ENCODE measurements at places on chromosomes 3 and 15.

DNA sequence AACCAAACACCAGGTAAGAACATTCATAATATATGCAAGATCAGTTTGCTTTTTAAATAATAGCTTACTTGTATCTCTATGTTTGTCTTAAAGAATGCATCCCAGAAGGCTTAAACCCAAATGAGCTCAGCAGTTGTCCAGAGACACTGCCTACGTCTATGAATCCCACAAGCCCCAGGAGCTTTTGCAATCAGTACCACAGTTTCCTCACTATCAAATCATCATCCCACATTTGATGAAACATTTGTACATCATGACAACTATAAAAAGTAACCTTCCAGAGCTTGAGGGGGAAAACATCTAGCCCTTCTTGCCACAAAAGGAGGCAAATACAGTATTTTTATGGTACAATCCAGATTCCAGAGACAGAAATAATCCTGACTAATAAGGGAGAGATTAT lies 63.7 kb downstream of the ATP8B4 start:
- no peak for DNase-seq

DNA sequence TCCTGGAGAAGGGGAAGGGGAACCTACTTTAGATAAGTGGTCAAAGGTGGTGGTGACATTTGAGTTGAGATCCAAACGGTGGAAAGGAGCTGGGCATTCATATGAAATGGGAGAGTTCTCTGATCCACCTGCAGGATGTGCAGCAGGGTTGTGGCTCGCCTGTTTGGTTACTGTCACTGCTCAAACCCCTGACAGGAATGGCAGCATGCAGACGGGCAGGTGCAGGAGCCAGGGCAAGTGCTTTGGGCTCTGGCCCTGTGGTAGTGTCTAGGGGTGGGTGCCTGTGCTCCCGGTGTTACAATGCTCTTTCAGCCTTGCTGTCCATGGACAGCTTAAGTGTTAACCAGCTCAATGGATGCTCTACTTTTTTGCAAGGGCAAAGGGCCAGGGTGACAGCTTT lies 18.5 kb downstream of the PAQR9 start:
- DNase-seq, result no peak

DNA sequence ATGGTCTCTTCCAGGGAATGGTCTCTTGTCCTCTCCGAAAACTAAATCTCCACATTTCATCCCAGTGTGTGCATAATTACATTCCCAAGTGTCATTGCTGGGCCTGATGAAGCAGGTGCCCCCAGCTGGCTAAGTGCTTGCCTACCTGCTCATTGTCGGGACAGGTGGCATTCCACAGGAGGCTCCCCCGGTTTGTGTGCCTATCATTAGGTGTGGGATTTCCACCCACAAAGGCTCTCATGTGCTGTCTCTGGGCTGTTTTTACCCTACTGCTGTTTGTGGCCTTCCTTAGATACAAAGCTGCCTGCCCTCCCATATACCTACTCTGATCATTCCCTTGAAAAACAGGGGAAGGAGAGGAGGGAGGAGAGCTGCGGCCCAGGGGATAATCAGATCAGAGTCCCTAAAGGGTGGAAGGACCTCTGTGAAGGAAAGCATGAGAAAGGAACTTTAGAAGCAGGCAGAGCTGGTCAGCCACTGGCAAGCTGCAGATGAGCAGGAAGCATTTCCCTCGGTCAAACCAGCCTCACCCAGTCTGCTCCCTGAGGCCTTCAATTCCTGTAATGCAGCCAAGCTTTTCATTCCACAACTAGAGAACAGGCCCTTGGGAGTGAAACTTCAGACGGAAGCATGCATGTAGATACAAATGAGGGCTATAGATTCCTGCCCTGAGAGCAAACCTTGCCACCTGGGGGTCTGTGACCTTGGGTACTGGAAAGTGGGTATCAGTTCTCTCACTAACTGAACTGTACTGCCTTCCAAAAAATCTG lies 60.7 kb upstream of the HEG1 start:
- peak; percentile 62 for DNase-seq

DNA sequence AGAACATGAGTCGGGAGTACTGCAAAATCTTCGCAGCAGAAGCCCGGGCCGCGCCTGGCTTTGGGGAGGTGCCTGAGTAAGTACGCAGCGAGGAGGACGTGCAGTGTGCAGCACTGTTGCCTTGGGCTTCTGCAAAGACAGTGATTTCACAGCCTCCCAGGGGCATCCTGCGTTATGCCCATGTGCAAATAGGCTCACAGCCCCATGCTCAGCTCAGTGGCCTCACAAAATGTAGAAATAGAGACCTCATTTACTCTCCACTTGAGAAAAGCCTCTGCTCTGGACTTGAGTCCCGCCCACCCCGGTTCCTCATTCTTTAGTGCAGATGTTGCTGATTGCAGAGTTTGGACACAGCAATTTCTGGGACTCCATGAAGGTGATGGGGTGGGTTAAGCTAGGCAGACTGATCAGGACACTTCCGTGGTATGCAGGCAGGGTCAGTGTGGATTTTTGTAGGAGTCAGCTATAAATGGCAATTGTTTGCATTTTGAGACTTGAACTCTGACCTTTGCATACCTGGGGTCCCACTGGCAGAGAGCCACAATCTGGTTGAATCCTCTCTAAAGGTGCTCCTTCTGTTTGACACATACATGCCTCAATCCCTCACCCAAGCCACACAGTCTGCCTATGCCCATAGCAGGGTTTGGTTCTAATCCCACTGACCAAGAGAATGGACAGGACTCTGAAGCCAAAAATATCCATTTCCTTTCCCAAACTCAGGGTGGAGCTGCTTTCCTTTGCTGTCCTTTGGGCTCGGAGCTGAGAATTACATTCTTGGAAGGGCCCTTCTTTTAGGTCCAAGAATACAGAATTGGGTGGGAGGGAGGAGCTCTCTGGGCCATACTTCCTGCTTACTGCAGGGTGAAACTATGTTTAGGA lies 20.7 kb upstream of the SLC28A1 start:
- no peak for DNase-seq

DNA sequence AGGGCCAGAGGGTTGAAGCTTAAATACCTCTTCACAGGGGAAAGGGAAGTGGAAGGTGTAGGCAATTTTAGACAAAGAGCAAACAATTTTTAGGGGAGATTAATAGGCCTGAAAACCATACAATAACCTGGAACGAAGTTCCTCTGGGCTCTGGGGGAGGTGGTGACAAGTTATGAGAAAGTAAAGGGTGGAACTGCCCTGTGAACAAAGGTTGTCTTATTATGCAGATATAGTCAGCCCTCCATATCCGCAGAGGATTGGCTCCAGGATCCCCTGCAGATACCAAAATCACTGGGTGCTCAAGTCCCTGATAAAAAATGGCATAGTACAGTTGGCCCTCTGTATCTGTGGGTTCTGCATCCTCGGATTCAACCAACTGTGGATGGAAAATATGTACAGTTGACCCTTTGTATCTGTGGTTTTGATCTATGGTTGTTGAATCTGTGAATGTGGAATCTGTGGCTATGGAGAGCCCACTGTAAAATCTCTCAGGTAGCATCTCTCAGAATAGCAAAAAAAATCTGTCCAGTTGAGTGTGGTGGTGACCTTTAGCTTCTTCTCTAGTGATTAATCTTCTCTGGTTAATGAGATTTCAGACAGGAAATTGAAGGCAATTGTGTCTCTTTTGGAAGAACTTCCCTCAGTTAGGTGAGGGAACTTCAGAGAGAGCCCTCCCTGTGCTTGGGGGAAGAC lies 40.2 kb downstream of the CLEC3B start:
- DNase-seq, result no peak

DNA sequence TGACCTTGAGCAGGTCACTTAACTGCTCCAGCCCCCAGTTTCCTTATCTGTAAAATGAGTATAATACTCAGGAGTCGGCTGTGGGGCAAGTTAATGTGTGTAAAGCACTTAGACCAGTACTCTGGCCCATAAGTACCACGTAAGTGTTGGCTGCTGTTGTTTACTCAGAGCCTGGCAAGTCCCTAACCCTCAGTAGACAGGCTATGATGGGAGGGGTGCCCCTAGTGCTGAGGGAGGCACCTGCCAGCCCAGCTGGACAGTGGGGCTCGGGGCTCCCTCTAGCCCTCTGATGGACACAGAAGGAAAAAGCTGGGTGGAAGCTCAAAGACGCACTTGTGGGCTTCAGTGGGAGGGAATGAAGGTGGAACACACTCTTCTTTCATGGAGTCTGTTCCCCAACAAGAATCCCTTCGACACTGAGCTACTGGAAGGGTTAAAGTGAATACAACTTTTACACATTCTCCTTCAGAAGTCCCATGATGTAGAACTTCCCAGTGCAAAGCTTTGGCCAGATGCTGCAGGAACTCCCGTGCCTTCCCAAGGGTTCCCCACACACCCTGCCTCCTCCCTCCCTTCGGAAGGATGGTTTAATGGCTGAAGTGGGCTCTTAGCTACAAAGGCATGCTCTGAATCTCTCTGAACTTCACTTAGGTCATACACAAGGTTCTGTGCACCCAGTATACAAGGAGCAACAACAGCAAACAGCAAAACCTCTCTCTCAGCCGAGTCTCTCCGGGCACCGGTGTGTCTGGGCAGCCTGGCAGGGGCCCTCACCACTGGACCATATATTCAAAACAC lies 25.4 kb downstream of the TMEM44 start:
- DNase-seq, result no peak

GRCh38 chr15:61936528-61937195 lies 123.6 kb downstream of the VPS13C start:
- no peak for DNase-seq
